Amniotic epithelial cell (primary cell): ENCODE measurements at places on chromosomes 5 and 9.

GRCh38 chr9:15372455-15372854 lies 50.2 kb upstream of the SNAPC3 start:
- no peak for DNase-seq

GRCh38 chr5:180423133-180423532 lies 70.0 kb upstream of the GFPT2 start:
- no peak for DNase-seq

DNA sequence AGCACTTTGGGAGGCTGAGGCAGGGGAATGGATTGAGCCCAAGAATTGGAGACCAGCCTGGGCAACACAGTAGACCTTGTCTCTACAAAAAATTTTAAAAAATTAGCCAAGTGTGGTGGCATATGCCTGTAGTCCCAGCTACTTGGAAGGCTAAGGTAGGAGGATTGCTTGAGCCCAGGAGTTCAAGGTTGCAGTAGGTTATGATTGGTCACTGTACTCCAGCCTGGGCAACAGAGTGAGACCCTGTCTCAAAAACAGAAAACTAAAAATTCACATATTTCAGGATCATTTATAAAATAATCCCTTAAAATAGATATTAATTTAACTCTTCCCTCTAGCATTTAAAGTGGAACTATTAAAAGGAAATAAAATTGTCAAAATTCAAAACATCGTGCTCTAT lies 3.4 kb downstream of the FCHO2 start:
- no peak for DNase-seq

DNA sequence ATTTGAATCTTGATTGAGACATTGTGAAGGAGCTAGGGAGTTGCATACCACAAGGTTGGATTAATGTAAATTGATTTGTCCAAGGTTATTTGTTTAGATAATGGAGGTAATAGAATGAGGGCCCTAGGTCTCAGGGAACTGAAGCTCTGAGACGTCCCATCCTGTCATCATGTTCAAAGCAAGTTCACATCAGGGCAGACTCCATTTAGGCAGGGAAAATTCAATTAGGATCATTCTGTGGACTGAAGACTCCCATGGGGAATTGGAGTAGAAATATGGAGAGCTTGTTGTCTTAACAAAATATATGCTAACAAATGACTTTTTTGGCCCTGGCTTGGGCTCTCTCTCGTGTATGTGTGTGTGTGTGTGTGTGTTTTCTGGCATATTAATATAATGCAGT lies 722.0 kb upstream of the ADAMTS16 start:
- no peak for DNase-seq

- DNase-seq = peak; percentile 34
These were observed 17.3 kb downstream of the TRUB2 start for GRCh38 chr9:128304971-128305288.

- no peak for DNase-seq
These were observed 94.3 kb downstream of the PCDH1 start for GRCh38 chr5:141783947-141784296.
